Type B pancreatic cell (in vitro differentiated cells): ENCODE measurements at places on chromosomes 7 and 10. TPM values are rescaled to one million over a fixed set of nuclear protein-coding genes. Genes with fewer than 3 reads are reported as not detected.
A peak's percentile ranks its signal among the peaks of the same experiment; 100 is the strongest.

Gene AKR1D1
- total RNA-seq: 0.57 TPM in 1 of 2 replicates, not detected in the other

Gene PDE6C
- total RNA-seq: not detected in 2 replicates

Gene LIPN
- 0.24 and 1.5 TPM in 2 replicates for total RNA-seq

Gene EVX1
- 0.41 and 0.71 TPM in 2 replicates for total RNA-seq

Gene BPGM
- total RNA-seq: 19.6 and 24.3 TPM in 2 replicates

DNA sequence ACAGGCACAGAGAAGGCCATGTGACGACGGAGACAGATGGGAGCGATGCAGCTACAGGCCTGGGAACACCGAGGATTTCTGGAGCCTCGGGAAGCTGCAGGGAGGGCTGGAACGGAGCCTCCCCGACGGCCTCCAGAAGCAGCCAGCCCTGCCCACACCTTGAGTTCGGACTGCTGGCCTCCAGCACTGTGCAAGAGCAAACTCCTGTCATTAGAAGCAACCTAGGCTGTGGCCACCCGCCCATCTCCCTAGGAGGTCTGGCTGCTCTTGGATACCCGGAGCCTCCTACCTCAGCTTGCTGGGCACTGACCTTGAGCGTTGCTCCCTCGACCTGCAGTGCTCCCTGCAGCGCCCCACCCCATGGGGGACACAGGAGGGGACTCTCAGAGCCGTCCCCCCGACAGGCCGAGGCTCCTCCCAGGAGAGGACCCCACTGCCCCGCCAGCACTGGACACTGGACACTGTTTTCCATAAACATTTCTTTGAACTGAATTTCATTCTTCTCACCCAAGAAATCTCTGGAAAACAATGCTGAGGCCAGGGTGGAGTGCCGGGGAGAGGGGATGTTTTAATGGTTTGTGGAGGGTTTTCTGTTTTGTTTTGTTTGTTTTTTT lies 22.5 kb upstream of the TNRC18 start:
- DNase-seq: no peak

GRCh38 chr7:69095127-69095526 lies 503.1 kb upstream of the AUTS2 start:
- DNase-seq: no peak

Gene DCLRE1A
- 7.3 and 9.2 TPM in 2 replicates for total RNA-seq

DNA sequence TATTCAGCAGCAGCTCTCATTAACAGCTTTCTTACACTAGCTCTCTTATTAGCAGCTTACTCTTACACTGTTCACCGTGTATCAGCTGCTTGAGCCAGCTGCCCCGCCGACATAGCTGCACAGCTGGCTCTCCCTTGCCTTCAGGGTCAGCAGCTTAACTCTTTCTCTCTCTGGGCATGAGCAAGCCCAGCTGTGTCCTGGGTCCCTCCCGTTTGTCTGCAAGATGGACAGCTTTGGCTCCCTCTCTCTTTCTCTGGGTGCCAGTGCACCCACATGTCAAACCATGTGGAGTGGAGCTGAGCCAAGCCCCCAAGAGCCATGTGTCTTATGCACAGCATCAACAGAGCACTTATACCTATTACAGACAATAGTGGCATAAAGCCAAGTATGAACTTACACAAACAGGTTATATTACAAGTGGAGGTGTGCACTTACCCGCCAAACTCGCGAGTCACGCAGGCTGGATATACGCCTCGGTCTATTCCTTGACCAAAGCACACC lies 35.7 kb upstream of the MTPAP start:
- DNase-seq: no peak

- DNase-seq: peak; percentile 77
Measured at GRCh38 chr7:27139334-27140125, 4.0 kb downstream of the HOXA5 start.

DNA sequence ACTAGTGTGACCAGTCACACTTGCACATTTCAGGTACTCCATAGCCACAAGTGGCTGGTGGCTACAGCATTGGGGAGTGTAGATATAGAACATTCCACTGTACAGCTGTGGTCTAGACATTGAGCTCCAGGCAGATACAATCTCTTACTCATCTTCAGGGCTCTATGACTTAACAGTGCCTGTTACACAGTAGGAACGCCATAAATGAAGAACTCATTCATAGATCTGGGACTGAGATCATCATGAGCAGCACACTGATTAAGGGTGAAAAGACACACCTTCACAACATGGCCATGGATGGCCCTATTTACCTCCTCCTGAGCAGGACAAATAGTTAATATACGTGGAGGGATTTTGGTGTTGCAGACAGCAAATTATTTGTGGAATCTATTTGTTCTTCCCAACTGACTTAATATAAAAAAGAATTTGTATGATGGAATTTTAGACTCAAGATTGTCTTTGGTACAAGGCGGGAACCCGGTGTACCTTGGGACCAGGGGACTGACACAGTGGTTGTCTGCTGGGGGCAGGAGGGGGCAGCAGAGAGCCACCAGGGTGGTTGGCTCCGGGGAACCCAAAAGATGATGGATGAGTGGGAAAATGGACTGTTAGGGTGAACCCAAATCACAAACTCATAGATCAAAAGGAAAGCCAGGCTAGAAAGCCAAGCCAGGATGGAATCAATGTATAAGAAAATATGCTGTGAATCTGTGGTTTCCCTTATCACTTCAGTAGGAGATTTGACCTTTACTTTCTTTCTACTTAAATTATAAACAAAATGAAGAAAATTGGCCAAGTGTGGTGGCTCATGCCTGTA lies 24.3 kb upstream of the CPA2 start:
- no peak for DNase-seq

DNA sequence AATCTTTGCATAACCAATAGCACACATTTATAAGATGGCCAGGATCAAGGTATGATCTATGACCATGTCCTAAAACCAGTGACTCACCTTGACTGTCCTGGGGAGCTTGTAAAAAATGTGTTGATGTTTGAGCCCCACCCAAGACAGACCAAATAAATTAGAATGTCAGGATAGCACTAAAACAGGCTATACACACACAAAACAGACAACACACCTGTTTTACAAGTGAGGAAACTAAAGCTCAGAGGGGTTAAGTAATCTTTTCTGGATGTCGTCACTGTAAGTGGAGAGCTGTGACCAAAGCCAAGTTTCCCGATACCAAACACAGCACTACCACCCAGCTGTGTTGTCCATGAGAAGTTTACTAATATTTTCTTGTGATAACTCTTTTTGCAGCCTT lies 84.5 kb downstream of the AVL9 start:
- DNase-seq: no peak

DNA sequence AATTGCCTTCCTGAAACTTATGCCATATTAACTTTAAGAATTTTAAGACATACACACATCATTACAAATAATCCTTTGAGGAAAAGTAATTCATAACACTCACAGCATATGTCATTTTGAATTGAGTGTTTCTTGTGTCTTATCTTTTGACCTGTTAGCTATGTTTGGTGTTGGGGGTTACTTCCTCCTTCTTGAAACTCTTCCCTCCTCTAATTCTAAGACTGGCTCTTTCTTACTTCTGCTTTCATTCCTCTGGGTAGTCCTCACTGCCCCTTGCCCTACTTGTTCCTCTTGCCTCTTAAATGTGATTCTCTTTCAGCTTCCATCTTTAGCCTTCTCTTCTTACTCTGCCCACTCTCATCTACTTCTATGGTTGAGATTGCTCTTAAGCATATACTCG lies 28.3 kb upstream of the PIP4K2A start:
- DNase-seq: no peak

DNA sequence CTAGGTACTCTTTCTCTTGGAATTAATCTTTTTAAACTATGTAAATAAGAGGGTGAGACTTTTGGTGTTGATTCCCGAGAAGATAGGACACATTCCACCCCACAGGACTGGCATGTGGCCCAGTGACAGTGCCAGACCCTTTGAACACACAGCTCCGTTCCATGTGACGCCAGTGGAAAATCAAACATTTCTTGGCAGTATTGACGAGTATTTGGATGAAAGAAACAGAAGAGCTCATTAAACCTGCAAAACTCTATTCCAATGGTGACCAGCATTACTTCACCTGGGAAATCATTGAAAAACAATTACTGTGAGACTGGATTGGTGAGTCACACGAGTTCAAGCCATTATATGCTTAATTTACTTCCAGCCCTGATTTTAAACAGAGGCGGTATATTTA lies 25.8 kb downstream of the AKR1E2 start:
- DNase-seq: no peak

GRCh38 chr7:92119213-92119759 lies 15.0 kb downstream of the CYP51A1 start:
- no peak for DNase-seq

Gene CPVL
- 30.2 and 44.2 TPM in 2 replicates for total RNA-seq

DNA sequence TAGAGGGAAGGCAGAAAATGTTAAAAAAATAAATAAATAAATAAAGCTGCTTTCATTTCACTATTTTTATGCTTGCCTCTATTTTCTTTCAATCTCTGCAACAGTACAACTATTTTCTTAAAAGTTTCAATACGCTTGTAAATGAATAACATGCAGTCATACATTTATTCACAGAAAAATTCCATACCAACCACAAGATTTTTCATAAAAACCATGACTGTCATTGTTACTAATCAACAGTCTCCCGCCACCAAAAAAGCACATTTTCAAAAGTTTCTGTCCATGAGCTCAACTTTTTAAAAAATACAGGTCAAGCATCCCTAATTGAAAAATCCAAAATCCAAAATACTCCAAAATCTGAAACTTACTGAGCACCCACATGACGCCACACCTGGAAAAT lies 5.3 kb downstream of the PARD3 start:
- no peak for DNase-seq

Gene SPACDR
- 1.4 and 2.8 TPM in 2 replicates for total RNA-seq

Gene HELLS
- total RNA-seq: 46.2 and 102 TPM in 2 replicates

- no peak for DNase-seq
Measured at GRCh38 chr10:99612167-99612831, 7.9 kb downstream of the SLC25A28 start.

Gene MUC3A
- 8.2 and 23.5 TPM in 2 replicates for total RNA-seq

DNA sequence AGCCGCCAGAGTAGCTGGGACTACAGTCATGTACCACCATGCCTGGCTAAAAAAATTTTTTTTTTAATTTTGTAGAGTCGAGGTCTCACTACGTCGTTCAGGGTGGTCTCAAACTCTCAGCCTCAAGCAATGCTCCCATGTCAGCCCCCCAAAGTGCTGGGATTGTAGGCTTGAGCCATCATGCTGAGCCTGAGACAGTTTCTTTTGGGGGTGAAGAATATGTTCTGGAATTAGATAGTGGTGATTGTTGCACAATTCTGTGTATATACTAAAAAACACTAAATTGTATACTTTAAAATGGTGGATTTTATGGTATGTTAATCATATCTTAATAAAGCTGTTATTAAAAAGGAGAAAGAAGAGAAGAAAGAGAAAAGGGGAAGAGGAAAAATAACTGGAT lies 1.5 kb downstream of the CUZD1 start:
- DNase-seq: no peak

DNA sequence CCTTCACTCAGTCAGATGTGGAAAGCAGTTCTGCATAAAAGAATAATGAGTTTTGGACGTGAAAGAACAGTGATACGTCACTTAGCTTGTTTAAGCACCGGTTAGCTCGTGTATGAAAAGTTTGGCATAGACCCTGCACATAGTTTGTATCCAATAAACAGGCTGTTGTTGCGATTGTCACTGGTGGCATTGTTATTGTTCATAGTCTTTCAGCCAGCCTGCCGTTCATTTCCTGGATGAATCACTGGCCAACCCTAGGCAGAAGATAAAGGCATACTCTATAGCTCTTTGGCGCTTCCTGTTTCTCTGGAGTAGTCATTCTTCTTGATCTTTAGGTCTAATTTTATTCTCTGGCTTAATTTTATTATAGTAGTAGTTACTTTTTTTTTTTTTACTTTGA lies 57.8 kb upstream of the ANKRD30A start:
- DNase-seq: no peak

Gene TSPAN13
- total RNA-seq: 65.1 and 99.5 TPM in 2 replicates

DNA sequence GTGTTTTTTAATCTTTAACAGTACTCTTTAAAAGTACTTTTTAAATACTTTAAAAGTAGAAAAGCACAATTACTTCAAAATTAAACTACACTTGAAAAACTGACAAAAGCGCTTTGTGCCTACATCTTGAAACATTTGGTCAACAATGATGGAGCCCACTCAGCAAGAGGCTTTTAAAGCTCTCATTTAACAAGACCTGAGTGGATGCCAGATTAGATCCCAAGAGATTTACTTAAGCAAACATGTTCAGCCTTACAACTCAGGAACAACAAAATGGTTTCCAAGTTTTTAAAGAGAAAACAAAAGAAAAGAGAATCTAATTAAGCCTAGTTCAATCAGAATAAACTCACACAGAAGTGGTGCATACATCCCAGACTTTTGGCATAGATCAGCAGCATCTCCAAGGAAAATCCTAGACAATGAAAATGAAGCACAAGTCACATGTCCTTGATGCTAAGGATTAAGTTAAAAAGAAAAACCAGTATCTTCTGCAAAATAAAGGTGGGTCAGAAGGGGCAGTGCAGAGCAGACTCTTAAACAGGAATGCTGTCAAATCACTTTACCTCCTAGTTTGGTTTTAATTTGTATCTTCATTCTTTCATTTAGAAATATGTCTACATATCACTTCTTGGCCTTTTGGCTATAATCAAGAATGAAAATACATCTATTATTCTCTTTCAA lies 26.2 kb downstream of the HIBADH start:
- no peak for DNase-seq

Gene AIMP2
- 40.2 and 40.5 TPM in 2 replicates for total RNA-seq

GRCh38 chr7:117995850-117996650 lies 122.8 kb upstream of the CTTNBP2 start:
- no peak for DNase-seq

DNA sequence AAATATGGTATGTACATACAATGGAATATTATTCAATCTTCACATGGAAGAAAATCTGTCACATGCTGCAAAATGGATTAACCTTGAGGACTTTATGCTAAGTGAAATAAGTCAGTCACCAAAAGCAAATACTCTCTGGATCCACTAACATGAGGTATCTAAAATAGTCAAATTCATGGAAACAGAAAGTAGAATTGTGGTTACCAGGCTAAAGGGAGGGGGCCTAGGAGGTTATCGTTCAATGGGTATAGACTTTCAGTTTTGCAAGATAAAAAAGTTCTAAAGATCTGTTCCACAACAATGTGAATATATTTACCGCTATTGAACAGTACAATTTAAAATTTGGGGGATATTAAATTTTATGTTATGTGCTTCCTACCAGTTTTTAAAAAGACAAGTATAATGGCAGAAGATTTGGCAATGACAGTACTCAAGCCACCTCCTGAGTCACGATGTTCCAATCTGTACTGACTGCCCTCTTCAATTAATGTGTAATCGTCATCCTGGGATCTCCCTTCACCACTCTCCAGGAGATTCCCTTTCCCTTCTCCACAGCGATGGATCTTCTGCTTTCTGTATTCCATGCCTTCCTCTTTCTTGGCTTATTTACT lies 32.3 kb upstream of the IL6 start:
- no peak for DNase-seq
